ENCODE measurements at places on chromosomes 6 and 20.

- DNase-seq: no peak
Measured at GRCh38 chr6:122663981-122664380, 53.8 kb downstream of the PKIB start.

GRCh38 chr6:90719321-90720195, 132.7 kb upstream of the MAP3K7 start:
- DNase-seq: no peak

GRCh38 chr6:5205877-5206850, 54.6 kb downstream of the LYRM4 start:
- DNase-seq: no peak

DNA sequence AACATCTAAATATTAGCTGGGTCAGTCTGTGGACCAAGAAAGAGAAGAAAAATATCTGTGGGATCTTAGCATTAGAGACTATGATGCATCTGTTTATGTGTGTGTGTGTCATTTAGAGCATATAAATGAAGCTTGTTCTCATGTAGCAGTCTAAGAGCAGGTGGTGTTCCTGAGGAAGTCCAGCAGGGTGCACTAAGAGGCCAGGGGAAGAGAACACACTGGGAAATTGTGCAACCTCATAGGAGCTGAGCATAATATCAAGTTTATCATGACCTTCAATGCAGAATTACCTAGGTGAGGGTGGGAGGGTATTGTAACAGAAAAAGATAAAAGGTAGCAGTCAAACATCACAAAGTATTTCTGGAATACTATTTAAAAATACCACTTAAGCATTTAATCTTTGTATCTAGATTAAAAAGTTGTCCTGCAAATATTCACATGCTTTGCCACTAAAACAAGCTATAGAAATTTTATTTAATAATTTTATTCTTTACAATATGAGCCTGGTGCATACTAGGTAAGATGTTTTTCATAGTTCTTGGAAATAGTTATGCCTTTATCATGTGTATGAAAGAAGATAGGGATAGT, 80.5 kb downstream of the SMPDL3A start:
- no peak for DNase-seq

DNA sequence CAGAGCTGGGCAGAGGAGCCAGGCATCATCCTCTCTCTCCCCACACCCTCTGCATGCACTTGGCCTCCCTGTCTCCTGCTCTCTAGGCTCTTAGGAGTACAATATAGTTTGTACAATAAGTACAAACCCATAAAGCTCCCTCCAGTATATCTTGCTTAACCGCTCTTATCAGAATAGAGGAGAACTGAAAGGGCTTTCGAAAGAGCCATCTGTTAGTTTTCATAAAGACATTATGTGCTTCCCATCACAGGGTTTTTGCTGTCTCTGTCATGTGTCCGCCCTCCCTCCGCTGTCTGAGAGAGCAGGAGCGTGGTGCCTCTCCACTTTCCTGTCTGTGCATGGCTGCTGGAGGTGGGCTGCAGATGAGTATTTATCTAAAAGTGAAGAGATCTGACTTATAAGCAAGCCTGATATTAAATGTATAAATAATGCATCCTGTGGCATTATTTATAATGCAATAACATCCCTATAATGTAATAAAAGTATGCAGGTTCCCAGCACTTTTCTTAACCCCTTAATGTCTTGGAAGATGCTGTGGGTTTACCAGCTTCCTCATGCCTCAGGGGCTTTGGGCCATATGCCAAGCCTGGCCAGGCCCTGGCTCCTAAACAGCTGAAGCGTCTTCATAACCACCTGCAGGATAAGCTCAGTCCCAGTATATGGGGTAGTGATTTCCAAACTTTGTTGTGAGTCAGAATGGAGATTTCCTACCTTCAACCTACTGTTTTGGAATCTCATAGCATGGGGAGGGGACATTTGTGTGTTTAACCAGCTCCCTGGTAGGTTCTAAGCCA, 297.1 kb downstream of the DHX35 start:
- DNase-seq: no peak

DNA sequence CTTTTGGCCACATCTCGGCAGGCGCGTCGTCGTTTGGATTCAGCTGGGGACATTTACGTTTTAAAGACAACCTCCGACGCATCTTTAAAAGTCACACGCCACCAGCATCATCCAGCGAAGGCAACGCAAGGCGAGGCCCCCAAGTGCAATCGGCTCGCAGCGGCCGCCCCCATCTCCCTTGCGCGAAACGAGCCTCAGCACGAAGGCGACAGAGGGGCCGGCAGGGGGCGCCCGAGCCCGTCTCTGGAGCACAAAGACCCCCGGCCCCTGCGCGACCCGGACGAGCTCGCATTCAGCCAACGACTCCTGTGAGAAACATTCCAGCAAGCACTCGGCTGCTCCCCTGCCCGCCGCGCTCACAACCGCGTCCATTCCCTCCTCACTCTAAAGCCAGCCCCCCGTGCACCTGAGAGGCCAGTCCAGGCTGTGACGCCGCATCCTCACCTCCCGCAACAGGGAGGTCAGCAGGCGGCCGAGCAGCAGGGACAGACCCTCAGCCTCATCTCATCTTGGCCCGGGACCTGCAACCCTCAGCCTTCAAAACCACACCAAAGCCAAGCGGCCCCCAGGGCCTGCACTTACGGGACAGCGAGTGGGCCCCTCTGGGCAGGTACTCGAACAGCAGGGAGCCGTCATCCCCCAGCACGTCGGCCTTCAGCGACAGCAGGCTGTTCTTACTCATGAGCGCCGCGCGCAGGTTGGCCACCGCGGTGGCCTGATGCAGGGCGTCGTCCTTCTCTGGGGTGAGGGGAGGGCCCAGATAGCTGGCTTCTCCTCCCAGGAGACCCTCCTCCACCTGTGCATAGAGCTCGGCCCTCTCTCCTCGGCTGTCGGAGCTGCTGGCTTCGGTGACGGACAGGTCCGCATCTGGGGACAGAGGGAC, 35.8 kb downstream of the SLC2A4RG start:
- DNase-seq: peak; percentile 74

GRCh38 chr6:53325785-53326184, 23.0 kb downstream of the ELOVL5 start:
- no peak for DNase-seq

Data from activated effector memory CD4-positive, alpha-beta T cell treated with anti-CD3 and anti-CD28 coated beads, Interleukin-2, amount 50 U/mL, for 16 hours (primary cell).